ENCODE measurements at places on chromosomes 12 and 14.

DNA sequence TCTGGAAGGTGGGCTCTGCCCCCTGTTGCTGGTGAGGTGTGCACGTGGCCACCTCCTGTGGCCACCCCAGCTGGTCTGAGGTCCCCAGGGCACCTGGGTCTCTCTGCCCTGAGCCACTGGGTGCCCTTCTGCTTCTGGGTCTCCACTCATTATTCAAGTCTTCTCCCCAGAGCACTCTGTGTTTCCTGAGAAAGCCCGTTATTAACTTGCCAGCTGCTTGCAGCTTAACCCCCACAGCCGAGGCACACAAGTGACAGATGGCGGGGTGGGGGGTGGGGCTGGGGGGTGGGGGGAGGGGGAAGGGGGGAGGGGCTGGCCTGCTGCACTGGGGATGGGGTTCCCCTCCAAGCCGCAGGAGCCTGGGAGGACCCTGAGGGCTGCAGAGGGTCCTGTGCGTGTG is 40.5 kb downstream of the FBRSL1 start:
- DNase-seq, result no peak

DNA sequence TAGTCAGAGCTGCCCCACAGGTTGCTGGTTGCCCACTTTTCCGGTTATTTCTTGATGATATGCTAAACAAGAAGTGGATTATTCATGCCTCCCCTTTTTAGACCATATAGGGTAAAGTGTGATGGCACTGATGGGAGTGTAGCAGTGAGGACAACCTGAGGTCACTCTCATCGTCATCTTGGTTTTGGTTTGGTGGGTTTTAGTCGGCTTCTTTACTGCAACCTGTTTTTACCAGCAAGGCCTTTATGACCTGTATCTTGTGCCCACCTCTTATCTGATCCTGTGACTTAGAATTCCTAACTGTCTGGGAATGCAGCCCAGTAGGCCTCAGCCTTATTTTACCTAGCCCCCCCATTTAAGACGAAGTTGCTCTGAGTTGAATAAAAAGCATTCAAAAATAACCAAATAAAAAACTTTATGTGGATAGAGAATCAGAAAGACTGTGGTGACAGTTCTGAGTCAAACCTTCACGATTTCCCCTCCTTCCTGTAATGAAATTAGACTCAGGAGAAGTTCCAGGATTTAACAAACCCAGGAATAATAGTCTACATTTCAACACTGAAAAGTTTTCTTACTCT is 144.2 kb downstream of the PAWR start:
- no peak for DNase-seq

DNA sequence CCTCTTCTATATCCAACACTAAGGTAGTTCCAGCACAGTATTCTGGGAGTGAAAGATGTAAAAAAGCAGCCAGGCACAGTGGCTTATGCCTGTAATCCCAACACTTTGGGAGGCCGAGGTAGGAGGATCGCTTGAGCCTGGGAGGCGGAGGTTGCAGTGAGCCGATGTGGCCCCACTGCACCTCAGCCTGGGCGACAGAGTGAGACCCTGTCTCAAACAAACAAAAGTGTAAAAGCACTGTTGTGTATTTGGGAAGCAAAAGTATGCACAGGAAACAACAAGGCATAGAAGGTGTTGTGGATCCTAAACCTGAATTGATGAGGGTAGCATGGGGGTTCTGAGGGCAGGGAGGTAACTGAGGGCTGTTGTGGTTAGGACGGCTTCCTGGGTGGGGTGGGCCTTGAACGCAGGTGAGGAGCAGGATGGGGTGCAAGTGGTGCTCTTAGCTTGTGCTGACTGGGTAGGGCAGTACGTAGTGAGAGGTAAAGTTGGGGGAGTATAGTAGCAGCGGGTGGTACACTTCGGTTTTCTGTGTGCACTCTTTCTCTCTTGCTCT is 64.2 kb downstream of the RASSF3 start:
- DNase-seq, result no peak

DNA sequence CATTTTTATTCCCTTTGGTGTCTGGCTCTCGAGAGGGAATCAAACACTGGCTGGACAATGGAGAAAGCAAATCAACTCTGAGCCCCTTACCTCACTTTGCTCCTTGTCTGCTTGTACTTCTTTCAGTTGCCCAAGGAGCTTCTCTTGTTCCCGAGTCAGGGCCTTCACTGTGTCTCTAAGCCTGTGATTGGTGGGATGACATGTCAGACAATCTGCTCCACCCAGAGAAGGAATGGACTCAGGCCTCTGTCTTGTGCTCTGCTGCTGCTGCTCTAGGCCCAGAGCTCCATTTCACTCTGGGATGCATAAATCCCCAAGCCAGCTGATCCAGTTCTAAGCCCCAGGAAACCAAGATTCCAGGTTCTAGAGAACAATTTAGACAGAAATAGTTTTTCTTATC is 7.6 kb downstream of the CALCOCO1 start:
- DNase-seq, result no peak

DNA sequence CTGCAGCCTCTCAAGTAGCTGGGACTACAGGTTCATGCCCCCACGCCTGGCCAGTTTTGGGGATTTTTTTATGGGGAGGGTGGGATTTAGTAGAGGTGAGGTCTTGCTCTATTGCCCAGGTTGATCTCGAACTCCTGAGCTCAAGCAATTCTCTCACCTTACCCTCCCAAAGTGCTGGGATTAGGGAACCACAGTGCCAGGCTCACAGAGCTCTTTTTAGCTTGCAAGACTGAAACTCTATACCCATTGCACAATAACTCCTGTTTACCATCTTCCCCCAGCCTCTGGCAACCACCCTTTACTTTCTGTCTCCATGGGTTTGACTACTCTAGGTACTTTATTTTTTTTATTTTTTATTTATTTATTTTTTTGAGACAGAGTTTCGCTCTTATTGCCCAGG is 25.7 kb upstream of the CDK17 start:
- DNase-seq, result peak; percentile 81

GRCh38 chr12:14774906-14775635 is 28.2 kb downstream of the WBP11 start:
- DNase-seq, result peak; percentile 78

DNA sequence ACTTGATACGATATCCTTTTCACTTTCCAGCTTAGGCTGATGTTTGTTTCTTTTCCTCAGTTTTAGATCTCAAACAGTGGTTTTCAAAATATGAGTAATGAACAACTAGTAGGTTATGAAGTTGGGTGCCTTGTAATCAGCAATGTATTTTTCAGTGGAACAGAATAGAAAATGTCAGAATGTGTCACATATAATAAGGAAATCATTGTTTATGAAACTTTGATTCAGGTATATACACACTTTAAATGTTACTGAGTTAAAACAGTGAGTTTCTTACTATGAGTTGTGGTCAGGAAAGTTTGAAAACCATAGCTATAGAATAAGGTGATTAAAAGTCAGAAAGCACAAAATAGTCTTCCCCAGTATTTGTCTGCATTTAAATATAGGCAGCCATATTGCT is 39.8 kb downstream of the TBK1 start:
- DNase-seq, result no peak

DNA sequence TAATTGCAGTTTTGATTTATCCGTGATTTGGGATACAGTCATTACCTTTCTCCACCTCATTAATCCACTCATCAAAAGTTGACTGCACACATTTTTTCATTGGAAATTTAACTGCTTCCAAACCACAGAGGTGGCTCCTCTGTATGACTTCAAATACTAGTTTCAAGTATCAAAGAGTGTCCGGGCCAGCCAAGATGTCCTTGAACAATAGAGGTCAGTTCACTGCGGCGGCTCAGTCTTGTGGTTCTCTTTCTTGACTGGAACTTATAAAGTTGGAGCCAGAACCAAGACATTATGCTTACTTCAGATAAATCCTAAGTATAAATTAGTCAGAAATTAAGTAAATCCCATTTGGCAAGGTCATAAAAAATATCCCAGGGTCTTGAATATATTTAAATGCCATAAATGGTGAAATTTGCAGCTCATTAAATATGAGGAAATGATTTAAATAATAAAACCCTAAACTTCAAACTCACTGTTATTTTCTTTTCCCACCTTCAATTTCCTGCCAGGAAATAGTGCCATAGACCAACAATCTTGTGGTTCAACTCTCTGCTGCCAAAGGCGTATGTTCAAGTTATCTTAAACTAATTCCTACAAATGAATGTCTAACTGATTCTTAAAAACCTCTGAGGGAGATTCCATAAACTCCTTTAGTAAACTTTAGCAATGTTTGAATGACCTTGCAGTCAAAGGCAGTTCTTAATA is 360.8 kb downstream of the AEBP2 start:
- no peak for DNase-seq

DNA sequence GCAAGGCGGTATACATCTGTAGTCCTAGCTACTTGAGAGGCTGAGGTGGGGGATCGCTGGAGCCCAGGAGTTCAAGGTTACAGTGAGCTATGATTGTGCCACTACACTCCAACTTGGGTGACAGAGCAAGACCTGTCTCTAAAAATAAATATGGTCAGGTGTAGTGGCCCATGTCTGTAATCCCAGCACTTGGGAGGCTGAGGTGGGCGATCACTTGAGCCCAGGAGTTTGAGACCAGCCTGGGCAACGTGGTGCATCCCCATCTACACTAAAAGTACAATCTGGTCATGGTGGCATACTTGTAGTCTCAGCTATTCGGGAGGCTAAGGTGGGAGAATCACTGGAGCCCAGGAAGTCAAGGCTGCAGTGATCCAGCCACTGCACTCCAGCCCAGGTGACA is 40.6 kb downstream of the HECTD1 start:
- no peak for DNase-seq

- no peak for DNase-seq
Observed at GRCh38 chr14:96103560-96104460, 64.6 kb downstream of the C14orf132 start.

DNA sequence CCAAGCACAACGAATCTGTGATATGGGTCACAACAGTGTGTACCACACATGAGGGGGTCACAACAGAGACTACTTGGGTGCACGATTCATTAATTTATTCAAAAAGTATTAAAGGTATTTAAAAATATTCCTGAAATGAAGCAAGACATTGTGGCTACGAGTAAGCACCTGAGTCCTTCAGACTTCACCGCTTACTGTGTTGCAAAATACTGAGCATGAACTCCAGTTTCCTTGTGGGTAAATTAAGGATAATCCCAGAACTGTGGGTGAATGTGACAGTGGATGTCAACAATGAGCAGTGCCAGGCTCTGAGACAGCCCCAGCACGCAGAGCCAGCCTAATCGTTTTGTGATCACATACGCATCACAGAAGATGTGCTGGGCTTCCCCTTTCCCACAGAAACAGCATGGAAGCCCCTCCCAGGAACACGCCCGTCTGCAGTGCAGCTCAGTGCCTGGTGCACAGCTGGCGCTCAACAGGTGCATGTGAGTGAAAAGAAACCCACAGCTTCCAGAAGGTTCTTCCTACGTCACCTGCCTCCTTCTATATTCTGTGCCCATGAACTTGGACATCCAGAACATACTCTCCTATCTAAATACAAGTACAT is 29.1 kb downstream of the CDC42BPB start:
- DNase-seq, result no peak

GRCh38 chr14:72679141-72679535 is 214.8 kb downstream of the DPF3 start:
- DNase-seq, result peak; percentile 42

GRCh38 chr12:120167529-120168095 is 26.9 kb downstream of the GCN1 start:
- DNase-seq, result peak; percentile 8

DNA sequence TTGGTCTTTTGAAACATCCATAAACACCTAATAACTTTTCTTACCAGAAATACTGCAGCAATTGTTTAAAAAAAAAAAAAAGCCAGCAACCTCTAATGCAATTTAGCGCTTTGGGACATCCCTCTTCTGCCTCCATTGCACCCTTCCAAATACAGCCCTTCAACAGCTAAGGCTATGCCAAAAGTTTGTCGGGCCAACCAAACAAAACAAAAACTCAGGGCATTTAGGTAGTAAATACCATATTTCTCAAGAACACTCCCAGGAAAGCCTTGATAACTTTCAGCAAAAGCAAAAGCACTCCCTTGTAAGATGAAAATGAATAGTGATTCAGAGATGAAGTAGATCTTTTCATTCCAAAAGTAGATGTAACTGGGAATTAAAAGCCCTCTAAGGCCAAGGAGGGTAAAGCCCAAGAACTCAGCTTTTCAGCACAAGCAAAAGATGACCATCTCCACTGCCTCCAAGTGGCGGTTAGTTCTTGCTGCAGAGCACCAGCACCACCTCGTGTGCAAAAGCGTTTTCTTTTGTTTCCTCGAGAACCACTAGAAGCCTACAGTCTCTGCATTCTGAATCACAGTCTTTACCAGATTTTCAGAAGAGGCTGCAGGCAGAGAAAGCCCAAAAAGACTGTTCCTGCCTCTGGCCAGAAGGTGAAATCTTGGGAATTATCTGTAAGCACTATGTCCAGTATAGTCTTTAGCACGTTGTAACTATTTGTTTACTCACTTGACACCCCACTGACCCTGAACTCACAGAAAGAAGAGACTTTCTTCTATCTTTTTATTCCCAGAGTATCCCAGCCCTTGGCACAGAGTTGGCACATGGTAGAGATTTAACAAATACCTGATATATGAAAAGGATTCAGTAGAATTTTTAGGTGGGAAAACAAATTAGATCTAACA is 53.1 kb downstream of the SIX6 start:
- DNase-seq, result peak; percentile 80

DNA sequence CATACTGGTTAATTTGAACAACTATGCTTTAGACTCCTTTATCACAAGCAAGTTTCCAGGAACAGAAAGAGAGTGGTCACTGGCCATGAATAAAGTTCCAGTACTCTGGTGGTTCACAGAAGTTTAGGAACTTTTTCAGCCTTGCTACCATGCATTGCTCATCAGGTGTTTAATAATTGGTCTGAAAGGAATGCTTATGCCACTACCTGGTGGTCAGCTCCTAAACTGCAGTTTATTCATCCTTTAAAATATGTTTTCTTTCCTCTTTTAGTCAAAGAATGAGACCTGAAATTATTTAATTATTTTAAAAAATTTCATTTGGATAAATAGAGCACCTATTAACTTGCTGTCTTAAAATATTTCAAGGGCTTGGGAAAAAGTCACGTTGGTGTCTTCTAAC is 260.1 kb upstream of the OR4E1 start:
- DNase-seq, result no peak

DNA sequence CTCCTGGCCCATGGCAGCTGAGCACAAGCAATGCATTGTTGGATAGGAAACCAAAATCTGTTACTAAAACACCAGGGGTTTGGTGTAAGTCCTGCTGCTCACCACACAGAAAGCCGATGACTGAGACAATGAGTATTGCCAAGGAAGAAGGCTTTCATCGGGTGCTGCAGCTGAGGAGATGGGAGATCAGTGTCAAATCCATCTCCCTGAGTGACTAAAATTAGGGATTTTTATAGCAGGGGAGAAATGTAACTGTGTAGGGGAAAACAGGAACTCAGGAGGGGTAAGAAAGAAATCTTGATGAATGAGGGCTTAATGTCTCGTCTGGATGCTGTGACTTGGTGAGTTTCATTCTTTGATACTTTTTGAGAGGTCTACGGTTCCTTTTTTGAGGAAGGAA is 97.9 kb downstream of the KCNMB4 start:
- DNase-seq, result no peak

DNA sequence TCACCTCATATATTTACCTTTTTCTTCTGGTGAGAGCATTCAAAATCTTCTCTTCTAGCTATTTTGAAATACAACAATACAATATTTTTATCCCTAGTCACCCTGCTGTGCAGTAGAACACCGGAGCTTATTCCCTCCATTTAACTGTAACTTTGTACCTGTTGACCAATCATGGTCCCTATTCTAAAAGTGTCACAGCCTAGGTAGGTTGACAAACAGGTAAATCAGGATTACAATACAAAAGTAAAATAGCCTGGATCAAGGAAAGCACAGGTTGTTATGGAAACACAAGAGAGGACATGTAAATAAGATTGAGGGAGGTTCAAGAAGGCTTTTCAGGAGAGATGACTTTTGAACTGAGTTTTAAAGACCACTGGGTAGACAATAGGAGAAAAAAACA is 670.9 kb downstream of the DIO2 start:
- no peak for DNase-seq

Data from AG10803 (cell line).